LoVo (cell line): ENCODE measurements at places on chromosomes 12 and 14.

GRCh38 chr12:65434737-65435136, 156.3 kb downstream of the MSRB3 start:
- no peak for DNase-seq

- DNase-seq = no peak
Measured at GRCh38 chr12:106108185-106108835, 30.4 kb downstream of the NUAK1 start.

DNA sequence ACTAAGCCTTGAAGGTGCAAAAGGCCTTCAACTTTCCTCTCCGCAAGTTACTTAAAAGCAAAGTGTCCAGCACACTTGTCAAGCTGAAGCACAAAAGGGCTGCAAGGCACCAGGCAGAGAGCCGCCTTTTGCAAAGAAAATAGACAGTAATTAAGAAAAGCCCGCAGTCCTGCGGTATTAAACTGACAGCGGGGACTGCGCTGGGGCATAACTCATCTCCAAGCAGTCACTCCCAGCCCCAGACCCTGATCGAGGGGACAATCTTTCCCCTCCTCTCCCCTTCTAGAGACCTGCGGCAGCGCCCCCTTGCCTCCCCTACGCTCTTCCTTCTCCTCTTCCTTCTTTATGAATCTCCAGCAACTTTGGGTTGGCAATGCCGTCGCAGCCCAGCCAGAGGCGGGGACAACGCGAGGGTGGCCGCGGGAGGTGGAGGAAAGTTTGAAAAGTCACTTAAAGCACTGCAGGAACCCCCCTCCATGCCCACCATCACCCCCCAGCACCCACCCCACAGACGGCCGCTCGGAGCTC, 200.9 kb upstream of the CAND1 start:
- DNase-seq = no peak

GRCh38 chr12:58425481-58426392, 484.4 kb downstream of the ATP23 start:
- peak; percentile 91 for DNase-seq

DNA sequence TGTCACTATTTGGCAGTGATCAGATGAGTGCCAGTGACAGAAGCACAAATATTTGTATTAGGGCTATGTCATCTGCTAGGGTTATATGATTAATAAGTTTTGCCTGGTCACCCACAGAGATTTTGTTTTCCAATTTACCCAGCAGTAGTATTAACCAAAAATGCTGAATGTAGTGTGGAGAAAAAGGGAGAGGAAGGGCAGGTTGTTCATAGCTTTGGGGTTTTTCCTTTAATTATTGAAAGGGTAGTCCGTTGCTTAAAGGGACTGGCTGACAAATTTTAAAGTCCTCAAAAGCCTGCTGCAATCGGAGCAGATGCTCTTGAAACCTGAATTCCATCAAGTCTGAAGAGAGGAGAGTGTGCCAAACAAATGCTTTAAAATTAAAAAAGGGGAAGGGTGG, 237.9 kb upstream of the CCDC196 start:
- no peak for DNase-seq
